Heart left ventricle (tissue), 16 donors: ENCODE measurements at places on chromosomes 2 and 18. TPM values are rescaled to one million over a fixed set of nuclear protein-coding genes. Genes with fewer than 3 reads are reported as not detected.

GRCh38 chr18:51235009-51235789 is 37.7 kb upstream of the MEX3C start:
- DNase-seq: no peak

Gene PAX8
- 2.3 TPM for total RNA-seq

DNA sequence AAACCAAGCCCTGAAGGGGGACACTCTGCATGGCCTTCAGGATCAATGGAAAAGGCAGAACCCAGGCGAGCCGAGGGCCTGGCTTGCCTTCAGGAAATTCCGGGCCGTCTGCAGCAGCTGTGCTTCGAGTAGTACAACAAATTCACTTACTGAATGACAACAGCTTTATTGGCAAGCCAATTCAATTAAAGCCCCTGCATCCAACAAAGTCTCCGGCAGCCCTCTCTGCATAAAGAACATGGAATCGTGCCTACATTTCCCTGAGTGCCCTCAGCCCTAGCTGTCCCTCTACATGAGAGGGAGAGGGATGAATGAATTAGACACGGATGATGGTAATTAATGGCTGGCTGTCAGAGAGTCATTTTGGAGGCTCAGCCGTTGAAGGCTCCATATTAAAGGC is 189.0 kb downstream of the BCL11A start:
- no peak for DNase-seq

- no peak for DNase-seq
These were observed 33.8 kb downstream of the ZNF519 start for GRCh38 chr18:14098428-14098827.

Gene IER3IP1
- total RNA-seq: 10.9 TPM

DNA sequence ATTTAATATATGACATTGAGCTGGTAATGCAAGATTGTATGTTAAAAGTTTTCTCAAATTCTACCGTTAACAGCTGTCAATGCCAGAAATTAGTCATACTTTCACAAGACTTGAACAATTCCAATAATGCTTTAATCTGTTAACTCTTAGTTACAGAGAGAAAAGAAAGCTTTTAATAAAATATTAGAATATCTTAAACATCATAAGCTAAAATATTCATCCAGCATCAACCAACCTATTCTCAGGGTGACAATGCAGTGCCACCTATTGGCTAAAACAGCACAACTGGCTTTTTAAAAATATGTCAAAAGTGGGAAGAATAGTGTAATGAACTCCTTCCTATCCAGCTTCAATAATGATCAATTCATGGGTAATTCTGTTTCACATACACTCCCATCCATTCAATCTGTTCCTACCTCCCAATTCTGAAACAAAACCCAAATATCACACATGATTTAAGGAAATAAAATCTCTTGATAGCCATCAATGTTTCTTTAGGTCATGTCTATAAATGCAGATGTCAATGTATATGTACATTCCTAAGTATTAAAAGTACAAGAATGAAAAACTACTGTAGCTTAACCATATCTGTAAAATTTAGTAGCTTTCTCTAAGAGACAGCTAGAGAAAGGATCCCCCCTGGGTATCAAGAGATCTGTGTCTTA is 79.8 kb upstream of the CCDC141 start:
- DNase-seq: no peak

Gene RUFY4
- 0.11 TPM for total RNA-seq

Gene GKN2
- not detected for total RNA-seq

Gene EHD3
- total RNA-seq: 25.5 TPM

Gene FOXD4L1
- not detected for total RNA-seq

DNA sequence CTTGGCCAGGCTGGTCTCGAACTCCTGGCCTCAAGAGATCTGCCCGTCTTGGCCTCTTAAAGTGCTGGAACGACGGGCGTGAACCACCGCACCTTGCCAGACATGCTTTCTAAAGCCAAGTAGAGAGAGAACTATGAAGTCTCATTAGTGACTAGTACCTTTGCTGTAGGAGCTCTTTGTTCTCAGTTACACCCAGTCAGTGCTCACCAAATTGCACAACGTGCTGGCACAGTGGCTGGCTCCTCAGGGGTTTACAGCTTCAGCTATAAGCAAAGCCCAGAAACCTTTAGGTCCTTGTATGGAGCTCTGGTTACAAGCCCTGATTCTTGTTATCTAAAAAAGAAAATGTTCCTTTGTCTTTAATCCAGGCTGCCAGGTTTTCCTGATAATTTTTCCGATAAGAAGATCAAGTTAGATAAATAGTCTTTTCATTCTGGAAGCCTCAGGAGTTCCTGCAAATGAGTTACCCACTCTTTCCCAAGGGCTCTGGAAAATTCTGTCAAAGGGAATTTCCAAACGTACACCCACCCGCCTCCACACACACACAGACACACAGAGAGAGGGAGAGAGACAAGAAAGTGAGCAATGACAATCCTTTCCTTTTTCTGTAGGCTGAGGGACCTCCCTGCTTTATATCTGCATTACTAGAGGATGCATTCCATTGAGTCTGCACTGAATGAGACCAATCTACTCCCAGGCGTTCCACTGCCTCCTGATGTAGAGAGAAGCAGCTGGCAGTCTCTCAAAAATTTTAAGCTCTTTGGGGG is 100.2 kb upstream of the CSRNP3 start:
- no peak for DNase-seq

Gene ABCB11
- not detected for total RNA-seq

Gene ANKRD62
- total RNA-seq: not detected

DNA sequence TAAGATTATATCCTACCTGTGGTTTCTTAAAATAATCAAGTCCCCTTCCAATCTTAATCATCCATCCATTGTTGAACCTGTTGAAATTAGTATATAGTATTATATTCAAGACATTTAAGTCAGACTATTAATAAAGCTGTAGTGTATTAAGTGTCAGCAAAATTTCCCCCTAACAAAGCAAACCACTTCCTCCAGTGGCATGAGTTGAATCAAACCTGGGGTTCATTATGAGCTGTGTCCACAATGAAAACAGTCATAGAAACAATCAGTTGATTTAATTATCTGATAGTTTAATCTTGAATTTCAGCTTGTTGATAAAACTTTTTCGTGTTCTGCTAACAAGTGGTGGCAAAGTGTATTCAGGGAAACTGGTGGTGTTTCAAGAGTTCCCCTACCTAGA is 11.3 kb downstream of the MITD1 start:
- no peak for DNase-seq

GRCh38 chr2:121173112-121173511 is 111.9 kb downstream of the TFCP2L1 start:
- no peak for DNase-seq

GRCh38 chr2:152126664-152127063 is 27.8 kb upstream of the CACNB4 start:
- DNase-seq: no peak

Gene SCN2A
- not detected for total RNA-seq

Gene CHRND
- total RNA-seq: not detected

DNA sequence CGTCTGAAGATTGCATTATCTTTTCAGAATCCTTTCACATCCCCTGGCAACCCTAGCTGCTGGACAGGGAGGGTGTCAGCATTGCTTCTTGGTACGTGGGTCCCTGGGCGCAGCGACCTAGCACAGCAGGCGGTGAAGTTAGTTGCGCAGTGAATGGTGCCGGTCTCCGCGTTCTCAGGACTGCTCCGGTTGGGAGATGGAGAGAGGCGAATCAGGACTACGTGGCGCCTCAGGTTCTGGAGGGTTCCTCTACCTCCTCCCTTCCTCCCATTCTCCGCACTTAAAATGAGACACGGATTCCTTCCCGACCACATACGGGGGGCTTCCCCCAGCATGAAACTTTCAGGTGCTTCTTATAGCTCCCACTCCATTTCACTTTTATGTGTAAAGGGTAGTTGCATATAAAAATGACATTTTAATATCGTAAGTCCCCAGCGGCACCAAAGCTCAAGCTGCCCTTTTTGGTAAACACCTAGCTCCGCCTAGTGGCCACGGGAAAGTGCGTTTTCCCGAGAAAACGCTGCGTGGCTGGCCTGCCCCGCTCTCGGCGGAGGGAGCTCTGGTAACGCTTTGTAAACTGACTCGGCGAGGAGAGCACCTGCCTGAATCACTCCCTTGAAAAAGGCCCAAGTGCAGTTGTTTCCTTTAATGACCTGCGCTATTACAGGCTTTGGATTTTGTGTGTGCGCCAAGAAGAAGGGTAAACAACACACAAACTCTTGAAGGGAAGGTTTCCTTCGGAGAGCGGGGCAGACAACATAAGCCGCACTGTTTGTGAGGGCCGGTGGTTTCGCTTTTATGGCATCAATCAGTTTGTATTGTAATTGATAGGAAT is 32.9 kb upstream of the INHBB start:
- DNase-seq: peak; percentile 83

Gene PELI1
- total RNA-seq: 7.0 TPM

GRCh38 chr2:149038442-149039212 is at the start of gene LYPD6B:
LYPD6B (plus strand) TSS chr2:149038699; CDS start chr2:149130949, 92,250 bp downstream.
- no peak for DNase-seq

- no peak for DNase-seq
These were observed 90.3 kb upstream of the LCLAT1 start for GRCh38 chr2:30356776-30357175.

- no peak for DNase-seq
These were observed 7.5 kb downstream of the REL start for GRCh38 chr2:60888853-60889252.

- DNase-seq: no peak
These were observed 79.3 kb downstream of the ACAA2 start for GRCh38 chr18:49733896-49734585.

DNA sequence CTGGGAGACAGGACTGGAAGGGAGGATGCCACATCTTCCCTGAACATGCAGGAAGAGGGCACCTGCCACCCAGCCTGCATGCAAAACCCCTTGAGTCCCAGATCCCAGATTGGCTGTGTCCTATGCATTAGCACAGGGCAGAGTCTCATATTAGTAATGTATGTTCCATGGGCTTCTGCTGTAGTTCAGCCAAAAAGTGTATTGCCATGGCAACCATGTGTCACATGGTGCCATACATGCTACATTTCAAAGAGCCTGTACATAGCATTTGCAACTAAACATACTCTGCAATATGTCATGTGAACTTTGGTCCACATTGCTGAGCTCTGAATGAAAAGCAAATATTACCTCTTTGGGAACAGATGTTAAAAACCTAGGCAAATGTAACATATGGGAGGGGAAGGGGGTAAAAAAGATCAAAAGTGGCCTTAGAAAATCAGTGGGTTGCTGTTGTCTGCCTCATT is 78.4 kb downstream of the DPP4 start:
- DNase-seq: no peak

Gene OTOS
- not detected for total RNA-seq

Gene CDH19
- 12.8 TPM for total RNA-seq

GRCh38 chr2:58228299-58228698 is 12.8 kb downstream of the FANCL start:
- no peak for DNase-seq

- DNase-seq: no peak
These were observed 2.1 kb upstream of the HAAO start for GRCh38 chr2:42794271-42795046.

DNA sequence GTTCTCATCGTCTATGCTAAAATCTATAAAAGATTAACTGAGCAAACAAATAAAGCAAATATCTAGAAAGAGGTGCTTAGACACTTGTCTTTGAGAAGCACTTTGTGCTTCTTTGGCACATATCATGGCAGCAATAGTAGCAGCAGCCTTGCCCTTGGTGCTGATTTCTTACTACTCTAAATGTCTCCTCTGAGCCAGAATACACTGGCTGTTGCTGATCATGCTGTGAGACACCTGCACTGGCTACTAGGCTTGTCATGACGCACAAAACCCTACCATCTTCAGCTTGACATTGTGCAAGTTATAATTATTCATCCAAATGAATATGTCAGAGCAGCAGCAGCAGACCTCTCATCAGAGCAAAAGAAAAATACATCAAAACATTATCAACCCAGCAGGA is 46.7 kb downstream of the FANCL start:
- DNase-seq: no peak

DNA sequence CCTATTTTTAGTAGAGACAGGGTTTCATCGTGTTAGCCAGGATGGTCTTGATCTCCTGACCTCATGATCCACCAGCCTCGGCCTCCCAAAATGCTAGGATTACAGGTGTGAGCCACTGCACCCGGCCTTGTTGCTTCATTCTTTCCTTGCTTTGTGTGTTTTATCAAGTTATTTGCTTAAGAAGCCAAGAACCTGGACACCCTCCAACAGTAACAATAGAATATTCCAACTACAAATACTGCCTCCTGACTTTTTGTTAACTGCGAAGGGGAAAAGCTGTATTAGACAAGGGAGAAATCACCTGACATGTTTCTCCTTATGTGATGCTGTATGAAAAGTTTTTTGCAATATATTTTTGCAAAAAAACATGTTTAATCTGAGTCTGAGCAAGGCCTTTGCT is 297.2 kb downstream of the NCKAP5 start:
- no peak for DNase-seq

DNA sequence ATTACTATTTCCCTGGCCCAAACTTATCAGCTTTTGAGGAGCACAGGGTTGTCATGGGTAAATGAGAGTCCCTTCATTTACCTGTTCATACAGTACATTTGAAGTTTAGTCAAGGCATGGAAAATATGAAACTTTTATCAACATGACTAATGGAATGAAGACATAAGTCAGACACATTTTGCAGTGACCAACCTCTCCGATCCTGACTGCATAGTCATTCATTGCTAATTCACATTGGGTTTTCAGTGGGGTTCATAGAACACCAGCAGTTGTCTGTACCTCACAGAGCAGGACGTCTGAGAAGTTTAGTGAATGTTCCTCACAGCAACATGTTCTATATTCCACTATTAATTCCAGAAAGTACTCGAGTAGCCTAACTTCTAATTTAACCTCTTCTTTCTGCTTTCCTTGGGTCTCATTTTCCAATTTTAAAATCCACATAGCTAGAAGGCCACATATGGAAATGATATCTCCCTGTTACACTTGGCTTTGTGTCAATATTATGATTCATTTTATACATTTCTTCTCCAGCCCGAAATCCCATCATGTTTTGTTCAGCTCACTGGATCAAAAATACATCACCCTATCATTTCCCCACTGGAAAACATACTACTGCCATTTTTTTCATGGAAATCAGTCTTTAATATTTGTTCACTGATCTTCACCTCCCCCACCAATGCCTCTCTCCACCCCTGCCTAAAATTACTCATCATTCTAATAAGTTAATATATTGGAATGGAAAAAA is 65.9 kb downstream of the CDH20 start:
- no peak for DNase-seq

GRCh38 chr2:7925506-7925905 is 756.4 kb upstream of the ID2 start:
- DNase-seq: no peak

Gene ADGRF3
- not detected for total RNA-seq

Gene MROH2A
- not detected for total RNA-seq

DNA sequence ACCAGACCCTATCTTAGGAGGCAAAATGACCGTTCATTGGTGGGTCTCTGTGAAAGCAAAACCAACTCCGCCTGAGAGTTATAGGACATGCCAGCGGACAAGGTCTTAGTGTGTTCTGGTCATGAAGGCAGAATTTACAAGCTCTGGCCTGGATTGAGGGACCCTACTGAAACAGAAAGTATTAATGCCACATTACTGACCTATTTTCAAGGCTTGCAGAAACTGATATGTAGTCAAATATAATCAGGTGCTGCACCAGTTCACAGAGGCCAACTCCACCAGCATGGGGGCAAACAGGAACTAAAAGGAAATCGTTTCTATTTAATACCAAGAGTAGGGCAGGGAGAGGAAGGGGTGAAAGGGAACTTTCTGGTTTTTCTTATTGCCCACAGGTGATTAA is 19.7 kb downstream of the TYMS start:
- no peak for DNase-seq
